Kidney (tissue), 22 donors: ENCODE measurements at places on chromosomes 5 and 9. TPM values are rescaled to one million over a fixed set of nuclear protein-coding genes. Genes with fewer than 3 reads are reported as not detected.

GRCh38 chr9:87497604-87498045 lies at the start of gene DAPK1:
DAPK1 (plus strand) TSS chr9:87497867; CDS start chr9:87499078, 1,211 bp downstream.
- peak; percentile 90 for DNase-seq

DNA sequence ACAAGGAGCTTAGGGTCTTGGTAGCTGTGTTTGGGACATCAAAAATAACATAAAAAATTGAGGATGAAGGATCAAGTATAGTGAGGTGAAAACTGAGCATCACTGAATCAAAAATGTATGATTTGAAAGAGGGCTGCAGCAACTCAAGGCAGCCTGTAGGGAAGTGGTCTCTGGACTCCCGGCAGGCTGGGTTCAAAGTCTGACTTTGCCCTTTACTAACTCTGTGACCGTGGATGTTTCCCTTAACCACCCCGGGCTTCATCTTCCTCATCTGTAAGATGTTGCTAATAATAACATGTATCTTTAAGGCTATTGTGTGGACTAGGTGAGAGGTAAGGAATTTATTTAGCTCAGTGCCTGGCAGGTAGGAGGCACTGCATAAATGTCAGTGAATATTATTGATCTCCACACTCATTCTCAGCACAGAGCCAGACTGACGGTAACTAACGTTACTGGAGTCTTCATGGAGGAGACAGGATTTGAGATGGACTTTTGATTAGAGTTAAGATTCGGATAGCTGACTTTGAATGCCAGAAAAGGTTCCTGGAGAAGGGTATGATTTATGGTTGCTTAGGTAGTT lies 367.3 kb downstream of the NDUFS4 start:
- DNase-seq: no peak

- DNase-seq: no peak
Observed at GRCh38 chr9:100884518-100884917, 144.0 kb upstream of the PLPPR1 start.

DNA sequence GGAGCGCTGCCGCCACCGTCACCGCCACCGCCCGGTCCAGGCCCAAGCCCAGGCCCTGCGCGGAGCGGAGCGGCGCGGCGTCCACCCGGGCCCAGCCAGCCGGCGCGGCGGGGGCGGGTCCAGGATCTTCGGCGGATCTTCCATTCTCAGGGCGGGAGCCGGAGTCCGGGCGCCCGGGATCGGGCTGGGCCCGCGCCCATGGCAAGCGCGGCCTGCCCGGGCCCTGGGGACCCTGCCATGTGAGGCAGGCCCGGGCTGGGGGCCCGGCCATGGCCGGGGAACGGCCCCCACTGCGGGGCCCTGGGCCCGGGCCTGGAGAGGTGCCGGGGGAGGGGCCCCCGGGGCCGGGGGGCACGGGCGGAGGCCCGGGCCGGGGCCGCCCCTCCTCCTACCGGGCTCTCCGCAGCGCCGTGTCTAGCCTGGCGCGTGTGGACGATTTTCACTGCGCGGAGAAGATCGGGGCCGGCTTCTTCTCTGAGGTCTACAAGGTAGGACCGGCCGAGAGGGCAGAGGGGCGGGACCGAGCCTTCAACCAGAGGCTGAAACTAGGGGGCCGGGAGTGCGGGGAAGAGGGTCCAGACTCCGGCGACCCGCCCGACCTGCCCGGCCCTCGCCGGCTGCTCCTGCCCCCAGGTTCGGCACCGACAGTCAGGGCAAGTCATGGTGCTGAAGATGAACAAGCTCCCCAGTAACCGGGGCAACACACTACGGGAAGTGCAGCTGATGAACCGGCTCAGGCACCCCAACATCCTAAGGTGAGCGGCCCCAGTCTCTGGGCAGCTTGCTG lies 482 bp downstream of the TESK1 start:
- peak; percentile 16 for DNase-seq

DNA sequence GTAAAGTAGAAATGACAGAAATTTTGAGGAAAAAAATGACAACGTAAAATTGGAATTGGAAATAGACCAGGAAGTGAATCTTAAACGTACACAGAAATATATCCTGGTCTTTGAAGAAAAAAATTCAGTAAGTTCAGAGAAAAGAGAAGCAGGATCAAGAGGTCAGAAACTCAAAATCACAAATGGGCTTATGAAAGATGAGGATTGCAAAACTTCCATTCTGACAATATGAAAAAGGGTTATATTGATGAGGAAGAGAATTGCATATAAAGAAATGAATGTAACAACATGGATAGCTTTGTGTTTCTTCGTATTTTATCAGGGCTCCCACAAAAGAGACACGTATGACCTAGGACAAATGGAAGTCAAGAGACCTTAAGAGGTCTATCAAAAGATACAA lies 58.1 kb downstream of the OXCT1 start:
- DNase-seq: no peak

DNA sequence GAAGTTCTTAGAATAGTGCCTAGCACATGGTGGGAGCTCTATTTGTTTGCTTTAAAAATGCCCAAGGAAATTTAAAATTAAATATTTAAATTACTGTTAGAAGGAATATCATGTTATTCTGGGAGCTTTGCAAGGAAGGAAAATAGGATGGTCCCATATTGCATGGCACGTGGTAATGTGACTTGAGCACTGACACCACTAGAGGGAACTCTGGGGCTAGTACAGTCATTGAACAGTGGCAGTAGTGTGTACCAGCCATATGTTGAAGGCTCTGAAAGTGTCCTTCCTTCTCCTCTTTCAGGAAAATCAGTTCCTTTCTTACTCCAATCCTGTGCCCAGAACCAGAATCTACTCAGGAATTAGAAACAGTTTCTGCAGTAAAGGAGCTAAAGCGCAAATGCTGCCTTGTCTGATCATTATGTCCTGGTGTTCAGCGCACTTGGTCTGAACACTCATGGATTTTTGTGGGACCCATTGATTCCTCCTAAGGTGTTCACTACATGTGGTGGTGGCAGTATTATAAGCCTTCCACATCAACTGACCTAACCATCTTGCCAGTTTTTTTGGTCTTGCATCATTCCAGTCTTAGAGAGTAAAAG lies 54.1 kb downstream of the GDA start:
- no peak for DNase-seq

The IFNA13 gene
- polyA plus RNA-seq: not detected

DNA sequence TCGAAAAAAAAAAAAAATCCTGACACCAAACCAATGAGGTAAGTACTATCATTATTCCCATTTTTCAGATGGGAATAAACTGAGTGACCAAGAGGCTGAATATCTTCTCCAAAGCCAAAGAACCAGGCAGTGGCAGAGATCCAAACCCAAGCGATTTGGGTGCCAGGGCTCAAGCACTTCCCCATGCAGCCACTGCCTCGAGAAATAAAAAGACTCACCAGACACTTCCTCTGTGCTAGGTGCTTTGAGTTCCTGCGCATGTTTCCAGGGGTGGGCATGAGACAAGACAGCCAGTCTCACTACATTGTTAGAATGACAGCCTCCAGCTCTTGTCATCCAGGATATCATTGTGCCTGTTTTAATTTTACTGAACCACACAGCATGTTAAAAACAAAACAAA lies 2.3 kb upstream of the RPL26L1 start:
- DNase-seq: no peak

DNA sequence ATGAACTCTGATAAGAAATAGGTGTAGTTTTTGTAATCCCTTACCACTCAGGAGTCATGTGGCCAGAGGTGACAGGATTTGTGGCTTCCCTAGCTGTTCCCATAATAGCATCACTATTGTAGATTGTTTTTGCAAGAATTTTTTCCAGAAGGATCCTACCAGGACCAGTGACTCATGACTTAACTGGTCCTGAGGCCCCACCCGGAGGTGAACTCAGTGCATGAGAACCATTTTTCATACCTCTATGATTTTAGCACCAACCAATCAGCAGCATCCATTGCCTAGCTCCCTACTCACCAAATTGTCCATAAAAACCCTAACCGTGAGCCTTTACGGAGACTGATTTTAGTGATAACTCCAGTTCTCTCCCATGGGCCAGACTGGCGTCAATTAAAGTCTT lies 484.8 kb downstream of the PSAT1 start:
- DNase-seq: no peak
